ENCODE measurements at places on chromosomes 3 and 15. TPM values are rescaled to one million over a fixed set of nuclear protein-coding genes. Genes with fewer than 3 reads are reported as not detected.

The DPPA2 gene
- total RNA-seq: 12.6 TPM

The ZBED2 gene
- not detected for total RNA-seq

- H3K27ac ChIP-seq: no peak overlapping the region
- DNase-seq: no peak
- no peak overlapping the region for H3K4me3 ChIP-seq
- peaks cover 3% of the 10 kb centered on the region for H3K4me1 ChIP-seq
- no peaks in the 10 kb centered on the region for H3K27me3 ChIP-seq
Observed at GRCh38 chr3:98518816-98519215, 3.9 kb downstream of the CLDND1 start.

DNA sequence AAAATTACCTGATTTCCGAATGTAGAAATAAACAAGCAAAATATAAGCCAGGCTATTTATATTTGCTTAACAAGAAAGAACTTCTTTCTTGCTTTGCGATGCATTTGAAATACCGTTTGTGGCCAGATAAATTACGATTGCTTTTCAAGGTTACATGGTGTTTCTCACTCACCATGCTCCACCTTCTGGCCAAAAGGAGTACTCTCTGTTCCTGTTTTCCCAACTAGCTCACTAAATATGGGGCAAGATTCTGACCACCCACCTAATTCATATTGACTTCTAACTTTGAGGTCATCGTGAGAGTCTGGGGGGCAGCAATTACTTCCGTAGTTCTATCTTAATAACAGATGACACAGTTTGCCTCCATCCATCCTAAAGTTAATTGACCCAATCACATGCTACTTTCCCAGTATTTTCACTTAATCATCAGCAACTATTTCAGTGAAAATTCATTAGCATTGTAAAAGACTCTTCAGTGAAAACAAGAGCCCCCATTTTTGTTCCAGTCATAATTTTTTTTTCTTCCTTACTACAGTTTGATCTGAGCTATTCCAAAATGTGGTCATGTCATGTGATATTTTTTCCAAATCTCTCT, 25.9 kb downstream of the ACP3 start:
- no peak overlapping the region for H3K4me3 ChIP-seq

Data from H1 (cell line).